ENCODE measurements at places on chromosomes 2 and 18.

GRCh38 chr18:25081001-25081400, 271.0 kb downstream of the ZNF521 start:
- DNase-seq, result no peak

DNA sequence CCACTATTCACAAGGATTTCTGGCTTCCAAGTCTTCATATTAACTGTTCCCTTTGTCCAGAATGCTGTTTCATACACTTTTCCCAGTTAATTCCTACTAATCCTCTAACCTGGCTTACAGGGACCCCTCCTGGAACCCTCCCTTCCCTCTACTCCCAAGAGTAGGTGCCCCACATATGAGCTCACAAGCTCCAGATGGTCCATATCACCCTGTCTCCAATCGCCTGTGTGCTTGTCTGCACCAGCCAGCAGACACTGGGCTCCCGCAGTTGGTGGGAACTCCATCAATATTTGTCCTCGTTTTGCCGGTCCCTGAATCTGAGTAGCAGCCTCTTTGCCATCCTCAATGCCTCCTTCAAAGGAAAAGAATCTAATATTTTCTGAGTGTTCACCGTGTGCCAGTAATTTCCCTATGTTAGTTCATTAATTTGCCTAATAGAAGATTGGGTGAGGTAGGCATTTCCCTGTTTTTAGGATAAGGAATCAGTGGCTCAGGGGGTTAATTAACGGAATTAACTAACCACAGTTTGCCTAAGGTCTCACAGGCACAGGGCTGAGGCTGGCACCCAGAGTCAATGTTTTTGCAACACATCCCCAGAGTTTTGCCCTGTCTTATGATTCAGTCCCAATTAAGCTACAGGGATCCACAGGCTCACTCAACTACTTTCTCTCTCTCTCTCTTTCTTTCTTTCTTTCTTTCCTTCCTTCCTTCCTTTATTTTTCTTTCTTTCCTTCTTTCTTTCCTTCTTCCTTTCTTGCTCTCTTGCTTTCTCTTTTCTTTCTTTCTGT, 141.6 kb upstream of the CYP1B1 start:
- no peak for DNase-seq

DNA sequence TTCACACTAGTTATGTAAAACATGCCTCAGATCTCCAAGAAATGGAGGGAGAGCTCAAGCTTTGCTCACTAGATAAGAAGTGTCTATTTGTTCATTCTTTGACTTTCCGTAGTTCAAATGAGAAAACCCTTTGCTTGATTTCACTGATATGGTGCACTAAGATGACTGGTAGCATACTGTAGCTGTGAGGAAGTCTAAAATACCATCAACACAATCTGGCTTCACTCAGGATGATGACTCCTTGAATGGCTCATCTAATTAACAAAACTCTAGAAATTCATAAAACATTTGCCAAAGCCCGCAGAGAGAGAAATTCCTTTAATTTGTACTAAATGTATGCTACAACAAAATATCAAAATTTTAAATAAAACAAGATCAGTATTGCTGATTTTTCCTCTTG, 152.8 kb upstream of the STK17B start:
- DNase-seq, result no peak

GRCh38 chr2:236718207-236718992, 148.8 kb downstream of the ACKR3 start:
- no peak for DNase-seq

DNA sequence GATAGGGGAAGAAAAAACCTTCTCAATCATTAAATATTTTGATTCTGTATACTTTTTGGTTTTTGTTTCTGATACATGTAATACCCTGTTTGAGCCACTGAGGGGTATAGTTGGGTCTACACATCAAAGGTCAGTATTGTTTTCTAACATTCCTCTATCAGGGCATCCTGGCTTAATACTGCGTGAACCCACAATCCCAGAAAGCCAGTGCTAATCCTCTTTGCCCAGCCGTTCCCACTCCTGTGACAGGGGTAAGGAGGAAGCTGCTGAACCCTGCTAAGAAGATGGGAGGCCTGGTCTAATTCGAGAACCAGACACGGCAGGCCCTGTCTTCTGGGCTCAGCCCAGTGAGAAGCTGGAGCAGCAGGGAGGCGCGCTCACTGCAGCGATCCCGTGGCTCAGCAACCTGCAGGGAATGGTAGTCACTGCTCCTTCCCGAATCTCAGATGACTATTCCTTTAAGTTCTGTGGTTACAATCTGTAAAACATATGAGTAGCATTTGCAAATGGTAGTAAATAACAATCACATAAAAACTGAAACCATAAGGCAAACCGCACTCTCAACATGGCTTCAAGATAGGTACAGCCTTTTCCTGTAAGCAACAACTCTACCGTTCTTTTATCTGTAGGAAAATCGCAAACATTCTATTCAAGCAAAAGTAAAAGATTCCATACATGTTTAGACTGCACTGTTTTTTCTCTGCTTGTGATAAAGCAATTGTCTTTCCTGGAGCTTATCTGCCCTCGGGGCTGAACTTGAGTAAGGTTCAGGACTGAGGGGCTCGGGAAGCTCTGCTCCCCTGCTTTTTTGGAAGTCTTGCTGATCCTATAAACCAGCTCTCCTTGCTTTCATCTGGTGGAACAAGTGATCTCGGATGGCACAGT, 87.0 kb downstream of the EPB41L3 start:
- DNase-seq, result no peak

DNA sequence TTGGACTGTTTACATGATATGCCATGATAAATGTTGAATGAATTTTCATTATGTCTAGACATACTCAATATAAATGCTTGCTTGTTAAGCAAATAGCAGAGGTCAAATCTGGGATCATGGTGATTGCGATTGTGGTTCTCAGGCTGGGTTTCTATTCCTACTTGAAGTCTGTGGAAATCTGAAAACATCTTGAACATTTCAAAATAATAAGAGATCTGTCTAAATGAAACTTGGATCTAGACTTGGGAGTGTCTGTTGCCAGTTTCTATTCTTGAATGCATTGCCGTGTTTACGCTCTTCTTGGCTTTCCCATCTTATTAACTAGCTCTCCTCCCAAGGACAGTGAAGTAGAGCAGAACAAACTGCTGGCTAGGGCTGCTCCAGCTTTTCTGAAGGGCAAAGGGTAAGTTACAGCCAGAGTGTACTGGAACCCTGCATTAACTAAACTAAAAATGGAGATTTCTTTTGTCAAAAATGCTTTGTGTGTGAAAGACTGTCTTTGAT, 127.7 kb downstream of the DTNA start:
- no peak for DNase-seq

GRCh38 chr2:162492225-162492624, 148.3 kb downstream of the GCA start:
- DNase-seq, result no peak

- DNase-seq, result no peak
Observed at GRCh38 chr18:36658611-36659010, 170.2 kb downstream of the TPGS2 start.

DNA sequence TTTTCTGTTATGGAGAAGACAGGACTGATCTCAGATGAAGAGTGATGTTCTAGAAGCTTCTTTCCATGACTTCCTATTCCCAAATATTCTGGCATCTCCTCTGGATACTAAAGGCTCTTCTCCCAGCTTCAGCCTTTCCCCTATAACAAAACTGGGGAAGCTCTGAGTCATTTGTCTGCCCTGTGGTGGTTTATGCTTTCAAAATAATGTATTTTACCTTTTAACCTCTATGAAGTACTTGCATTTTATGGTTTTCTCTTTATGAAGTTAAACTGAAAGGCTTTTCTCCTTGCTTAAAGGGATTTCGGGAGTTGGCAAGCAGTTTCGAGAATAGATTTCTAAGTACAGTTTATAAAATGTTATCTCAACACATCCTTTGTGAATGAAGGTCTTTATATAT, 104.4 kb downstream of the TANC1 start:
- no peak for DNase-seq

DNA sequence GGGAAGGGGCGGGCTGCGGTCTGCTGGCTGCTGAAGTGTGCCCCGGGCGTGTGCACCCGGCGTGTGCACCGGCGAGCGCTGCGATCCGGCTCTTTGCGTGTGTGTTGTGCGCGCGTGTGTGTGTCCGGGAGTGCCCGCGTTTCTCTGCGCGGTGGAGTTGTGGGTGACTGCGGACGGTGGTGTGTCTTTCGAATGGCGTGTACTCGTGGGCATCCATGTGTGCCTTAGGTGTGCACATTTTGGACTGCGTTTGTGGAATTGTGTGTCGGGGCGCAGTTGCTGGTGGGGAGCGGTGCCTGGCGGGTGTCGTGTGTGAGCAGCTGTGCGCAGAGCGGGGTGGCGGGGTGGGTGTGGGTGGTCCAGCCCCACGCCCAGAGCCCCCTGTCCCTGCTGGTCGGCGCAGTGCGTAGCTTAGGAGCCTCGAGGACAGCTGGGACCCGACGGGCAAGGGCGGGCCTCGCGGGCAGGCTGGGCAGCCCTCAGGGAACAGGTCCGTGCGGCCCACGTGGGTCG, 533 bp downstream of the HPCAL1 start:
- no peak for DNase-seq

DNA sequence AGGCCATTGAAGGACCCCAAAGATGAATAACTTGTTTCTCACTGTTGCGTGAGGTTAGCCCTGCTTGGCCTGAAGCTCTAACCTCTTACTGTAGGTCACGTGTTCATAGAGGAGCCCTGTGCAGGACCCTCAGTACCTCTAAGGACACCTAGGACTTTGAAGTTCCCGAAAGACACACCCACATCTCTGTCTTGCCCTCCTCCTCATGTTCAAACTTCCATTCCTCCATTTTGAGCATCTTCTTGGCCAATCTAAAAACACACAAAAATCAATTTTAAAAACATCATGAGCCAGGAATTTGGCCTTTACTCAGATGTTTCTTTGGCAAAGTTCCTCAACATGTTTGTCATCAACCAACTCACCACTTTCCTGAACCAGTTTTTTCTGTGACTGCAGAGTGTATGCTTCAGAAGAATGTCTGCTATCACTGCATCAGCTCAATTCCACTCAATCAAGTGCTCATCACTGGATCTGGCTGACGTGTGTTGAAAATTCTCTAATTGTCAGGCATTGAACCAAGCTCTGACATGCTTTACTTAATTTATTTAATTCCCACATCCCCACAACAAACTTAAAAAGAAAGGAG, 101.6 kb downstream of the AP1S3 start:
- DNase-seq, result no peak

GRCh38 chr18:36031903-36032302, 35.5 kb downstream of the RPRD1A start:
- DNase-seq, result no peak

DNA sequence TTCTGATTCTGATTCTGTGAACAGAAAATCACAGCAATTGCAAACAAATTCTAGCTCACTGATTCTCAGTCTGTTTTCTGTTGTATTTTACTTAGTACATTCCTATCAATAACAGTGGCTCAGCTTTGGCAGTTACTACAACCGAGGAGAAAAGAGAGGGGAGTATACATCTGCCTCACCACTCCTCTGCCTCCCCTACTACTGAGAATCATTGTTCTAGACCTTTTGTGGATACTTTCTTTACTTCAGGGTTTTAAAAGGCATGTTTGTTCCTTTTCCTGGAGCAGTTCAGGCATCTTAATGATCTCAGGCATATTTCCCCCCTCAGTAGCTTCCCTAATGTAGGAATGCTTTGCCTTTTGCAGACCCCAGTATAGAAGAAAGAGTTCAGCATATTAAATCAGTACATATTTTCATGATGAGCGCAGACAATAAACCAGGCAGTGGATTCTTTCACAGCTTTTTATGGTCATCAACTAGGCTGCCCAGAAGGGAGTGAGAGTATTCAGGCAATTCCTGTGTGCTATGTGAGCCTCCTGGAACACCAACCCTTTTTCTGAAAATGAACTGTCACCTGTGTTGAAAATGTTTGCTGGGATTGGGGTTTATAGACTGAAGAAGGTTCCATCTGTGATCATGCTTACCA, 10.3 kb downstream of the STAMBP start:
- DNase-seq, result no peak

DNA sequence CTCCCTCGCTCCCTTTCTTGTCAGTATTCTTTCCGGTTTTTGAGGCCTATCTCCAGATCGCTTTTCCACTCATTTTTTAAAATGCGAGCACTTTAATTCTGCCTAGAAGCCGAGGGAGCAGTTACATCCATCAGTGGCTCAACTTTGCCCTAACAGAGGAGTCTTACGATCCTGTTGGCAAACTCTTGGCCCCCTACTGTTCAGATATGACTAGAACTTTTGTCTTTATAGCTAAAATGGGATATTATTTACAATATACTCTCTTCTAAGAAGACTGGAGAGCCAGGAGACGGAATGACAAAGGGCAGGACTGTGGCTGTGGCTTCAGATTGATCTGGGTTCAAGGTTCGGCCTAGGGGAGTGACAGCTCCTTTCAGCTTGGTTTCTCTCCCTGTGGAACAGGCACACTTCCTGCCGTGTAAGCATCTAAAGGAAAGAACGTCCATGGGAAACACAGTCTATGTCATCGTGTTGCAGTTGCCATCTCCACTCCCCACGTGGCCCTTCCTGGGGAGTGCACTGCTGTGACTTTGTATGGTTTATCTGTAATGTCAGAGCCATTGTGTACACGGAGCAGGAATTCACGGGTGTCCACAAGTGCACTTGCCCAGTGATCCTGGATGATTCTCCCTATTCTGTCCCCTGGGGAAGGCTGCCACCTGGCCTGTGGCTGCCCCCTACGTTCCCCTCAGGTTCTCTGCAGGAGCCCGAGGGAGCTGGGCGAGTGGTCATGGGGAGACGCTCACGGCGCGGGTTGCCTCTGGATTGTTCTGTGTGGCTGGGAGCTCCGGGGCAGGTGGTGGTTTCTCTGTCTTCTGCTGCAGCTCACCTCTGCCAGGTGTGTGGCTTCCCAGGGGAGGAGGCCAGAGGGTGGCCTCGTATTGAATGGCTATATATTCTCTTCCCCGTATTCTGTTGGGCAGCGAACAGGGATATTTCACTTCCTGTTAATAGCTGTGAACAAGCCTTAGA, 222.0 kb downstream of the LDLRAD4 start:
- no peak for DNase-seq

DNA sequence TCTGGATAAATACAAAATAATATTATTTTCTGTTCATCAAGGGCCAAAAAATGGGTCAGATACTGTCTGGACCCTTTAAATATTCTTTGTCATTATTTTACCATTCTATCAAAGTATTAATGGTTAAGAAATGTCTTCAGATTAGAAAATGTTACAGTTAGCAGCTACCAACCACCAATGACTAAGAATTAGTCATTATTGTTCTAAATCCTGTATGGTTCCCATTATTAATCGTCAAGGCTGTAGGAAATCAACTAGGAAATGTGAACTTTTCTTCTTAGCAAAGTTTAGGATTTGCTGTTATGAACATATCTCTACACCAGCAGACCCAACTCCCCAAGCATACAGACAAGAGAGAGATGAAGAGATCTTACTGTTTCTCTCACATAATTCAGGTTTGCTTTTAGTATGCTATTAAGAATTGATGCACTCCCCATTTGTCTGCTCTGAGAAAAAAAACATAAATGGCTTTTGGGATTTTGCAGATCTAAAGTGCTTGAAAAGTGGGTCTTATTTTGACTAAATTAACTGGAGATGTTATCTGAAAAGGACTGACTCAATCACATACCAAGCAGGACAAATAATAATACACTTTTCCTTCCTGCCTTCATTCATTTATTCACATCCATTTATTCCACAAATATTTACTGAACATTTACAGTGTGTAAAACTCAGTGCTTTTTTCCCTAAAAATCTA, 147.7 kb downstream of the PPP1R1C start:
- DNase-seq, result no peak

GRCh38 chr2:35688309-35688708, 667.3 kb upstream of the CRIM1 start:
- DNase-seq, result no peak

- DNase-seq, result no peak
Observed at GRCh38 chr2:192208848-192209247, 14.1 kb upstream of the TMEFF2 start.

GRCh38 chr2:163370169-163370886, 365.5 kb downstream of the FIGN start:
- DNase-seq, result no peak
